ENCODE measurements at places on chromosomes 12 and 14.

GRCh38 chr12:125159702-125160101 is 94.5 kb downstream of the AACS start:
- no peak for DNase-seq

- peak; percentile 64 for DNase-seq
Measured at GRCh38 chr12:20567413-20567812, 127.7 kb upstream of the SLCO1C1 start.

- no peak for DNase-seq
Measured at GRCh38 chr14:87108726-87109125, 884.3 kb downstream of the GALC start.

- no peak for DNase-seq
Measured at GRCh38 chr14:102215576-102216250, 76.0 kb downstream of the WDR20 start.
